ENCODE measurements at places on chromosomes 16 and 17.

DNA sequence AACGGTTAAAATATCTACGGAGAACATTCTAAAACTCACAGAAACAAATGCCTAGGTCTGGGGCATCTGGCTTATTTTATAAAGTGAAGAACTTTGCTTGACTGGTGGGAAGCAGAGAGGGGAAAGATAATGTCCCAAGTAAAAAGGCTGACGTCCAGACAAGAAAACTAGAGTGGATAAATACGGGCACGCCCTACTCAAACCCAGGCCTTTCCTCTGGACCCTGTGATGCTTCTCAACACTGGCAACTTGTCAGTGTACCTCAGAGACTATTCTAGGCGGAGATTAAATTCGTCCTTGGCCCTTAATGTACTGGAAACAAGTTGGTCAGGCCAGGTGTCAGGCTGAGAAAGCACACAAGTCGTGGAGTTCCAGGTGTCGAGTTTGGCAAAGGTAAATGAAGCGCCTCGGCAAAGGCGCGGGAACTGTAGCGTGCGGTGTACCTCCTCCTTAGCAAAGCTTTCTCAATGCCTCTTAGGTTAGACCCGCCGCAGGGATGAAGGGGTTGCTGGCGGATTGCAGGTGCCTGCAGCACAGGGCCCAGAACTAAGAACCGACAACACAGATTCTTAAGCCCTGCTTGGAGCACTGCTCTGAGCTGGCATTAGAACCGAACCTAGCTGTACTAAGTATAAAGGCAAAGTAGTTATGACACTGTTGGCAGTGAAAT is 668 bp upstream of the UNK start:
- DNase-seq: no peak

DNA sequence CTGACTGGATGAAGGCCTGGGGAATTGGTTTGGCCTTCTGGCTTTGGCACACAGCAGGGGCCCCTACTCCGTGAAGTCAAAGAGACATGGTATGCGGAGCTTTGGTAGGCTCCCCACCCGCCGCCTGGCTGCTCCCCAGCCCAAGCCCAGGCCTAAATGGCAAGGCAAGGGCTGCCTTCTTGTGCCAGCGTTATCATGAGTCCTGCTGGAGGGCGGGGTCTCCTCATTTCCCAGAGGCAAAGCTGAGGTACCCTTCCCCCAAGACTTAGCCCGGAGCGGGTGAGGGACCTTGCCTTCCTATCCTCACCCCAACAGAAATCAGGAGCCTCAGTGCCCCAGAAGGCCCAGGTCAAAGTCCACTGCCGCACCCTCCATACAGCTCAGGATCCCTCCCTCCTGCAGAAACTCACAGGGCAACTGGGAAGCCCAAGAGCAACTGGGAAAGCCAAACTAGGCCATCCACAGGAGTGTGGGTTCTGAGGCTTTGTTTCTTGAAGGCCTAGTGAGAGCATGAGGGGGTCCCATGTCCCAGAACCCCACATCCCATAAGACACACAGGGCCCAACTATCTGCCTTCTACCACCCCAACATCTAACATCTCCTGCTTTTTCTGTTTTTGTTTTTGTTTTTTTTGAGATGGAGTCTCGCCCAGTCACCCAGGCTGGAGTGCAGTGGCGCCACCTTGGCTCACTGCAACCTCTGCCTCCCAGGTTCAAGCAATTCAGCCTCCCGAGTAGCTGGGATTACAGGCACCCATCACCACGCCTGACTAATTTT is 9.3 kb downstream of the PGAP3 start:
- DNase-seq: no peak

GRCh38 chr16:4625560-4626159 is 1.0 kb downstream of the MGRN1 start:
- DNase-seq: no peak

GRCh38 chr17:48728232-48729231 is at the start of gene HOXB13:
Gene HOXB13, minus strand, starts transcription at chr17:48728750. Its CDS starts 157 bp downstream, at chr17:48728593.
- no peak for DNase-seq

DNA sequence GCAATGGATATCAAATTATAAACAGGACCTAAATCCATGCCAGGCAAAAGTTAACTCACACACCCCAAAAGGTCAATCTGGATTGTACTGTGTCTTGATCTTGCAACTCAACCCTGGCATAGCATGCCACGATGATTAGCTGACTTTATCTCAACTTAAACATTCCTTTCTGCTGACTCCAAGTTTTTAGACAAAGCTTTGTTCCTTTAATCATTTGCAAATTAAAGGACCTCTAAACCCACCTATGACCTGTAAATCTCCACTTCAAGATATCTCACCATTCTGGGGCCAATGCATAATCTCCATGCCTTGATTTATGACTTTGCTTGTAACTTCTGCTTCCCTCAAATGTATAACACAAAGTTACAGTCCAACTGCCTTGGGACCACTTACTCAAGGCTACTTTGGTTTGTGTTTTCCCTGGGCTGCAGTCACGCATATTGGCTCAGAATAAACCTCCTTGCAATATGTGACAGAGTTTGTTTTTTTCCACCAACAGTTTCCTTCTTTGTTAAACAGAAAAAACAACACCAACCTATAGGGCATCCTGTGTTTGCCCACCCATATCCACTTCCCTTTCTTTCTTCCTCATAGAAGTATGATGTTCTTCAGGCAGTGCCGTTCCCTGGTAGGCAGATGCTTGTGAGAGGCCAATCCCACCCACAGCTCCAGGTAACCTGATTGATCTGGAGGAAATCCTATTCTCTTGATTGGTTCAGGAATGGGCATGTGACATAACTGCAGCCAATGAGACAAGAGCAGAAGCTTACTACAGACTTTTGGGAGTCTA is 390.6 kb upstream of the ERCC4 start:
- no peak for DNase-seq

DNA sequence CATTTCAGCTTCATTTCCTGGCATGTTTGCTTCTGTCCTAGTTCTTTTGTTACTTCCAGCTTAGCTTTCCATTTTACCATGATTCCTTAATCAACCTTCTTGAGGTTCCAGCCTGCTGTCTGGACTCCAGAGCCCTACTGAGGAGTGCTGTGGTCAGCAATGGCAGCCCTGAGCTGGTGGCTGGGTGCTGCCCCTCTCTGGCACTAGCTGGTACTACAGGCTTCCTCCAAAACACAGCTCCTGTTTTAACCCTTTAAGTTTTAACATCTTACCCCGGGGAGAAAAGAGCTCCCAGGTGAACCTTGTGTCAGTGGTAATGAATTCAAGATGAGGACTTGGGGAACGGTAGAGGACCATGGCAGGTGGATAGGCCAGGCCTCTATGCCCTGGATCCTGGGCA is 395.5 kb downstream of the TMEM114 start:
- no peak for DNase-seq

- DNase-seq: no peak
These were observed 9.2 kb upstream of the NF1 start for GRCh38 chr17:31085563-31085962.

GRCh38 chr17:20313891-20314290 is 153.4 kb downstream of the LGALS9B start:
- no peak for DNase-seq

- no peak for DNase-seq
These were observed 34.3 kb downstream of the ASPA start for GRCh38 chr17:3510090-3510489.

- no peak for DNase-seq
These were observed 29.4 kb downstream of the SLC12A3 start for GRCh38 chr16:56894331-56894917.

DNA sequence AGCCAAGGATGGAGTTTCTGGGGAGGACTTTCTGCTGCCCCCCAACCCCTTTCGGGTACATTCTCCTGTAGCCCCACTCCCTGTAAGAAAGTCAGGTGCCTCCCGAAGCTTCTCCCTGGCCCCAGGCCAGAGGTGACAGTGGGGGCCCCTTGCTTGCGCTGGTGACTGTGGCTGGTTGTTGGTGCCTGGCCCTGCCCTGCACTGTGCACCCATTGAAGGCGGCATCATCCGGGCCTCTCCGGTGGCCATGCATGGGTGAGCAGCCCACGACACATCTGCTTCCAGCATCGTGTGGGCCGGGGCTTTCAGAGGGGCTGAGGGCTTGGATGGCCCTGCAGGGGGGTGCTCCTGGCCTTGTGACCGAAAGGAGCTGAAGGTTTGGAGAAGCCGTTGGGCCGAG is 297.0 kb downstream of the SEC14L1 start:
- no peak for DNase-seq

GRCh38 chr17:60969500-60970037 is 291.9 kb downstream of the BCAS3 start:
- no peak for DNase-seq

DNA sequence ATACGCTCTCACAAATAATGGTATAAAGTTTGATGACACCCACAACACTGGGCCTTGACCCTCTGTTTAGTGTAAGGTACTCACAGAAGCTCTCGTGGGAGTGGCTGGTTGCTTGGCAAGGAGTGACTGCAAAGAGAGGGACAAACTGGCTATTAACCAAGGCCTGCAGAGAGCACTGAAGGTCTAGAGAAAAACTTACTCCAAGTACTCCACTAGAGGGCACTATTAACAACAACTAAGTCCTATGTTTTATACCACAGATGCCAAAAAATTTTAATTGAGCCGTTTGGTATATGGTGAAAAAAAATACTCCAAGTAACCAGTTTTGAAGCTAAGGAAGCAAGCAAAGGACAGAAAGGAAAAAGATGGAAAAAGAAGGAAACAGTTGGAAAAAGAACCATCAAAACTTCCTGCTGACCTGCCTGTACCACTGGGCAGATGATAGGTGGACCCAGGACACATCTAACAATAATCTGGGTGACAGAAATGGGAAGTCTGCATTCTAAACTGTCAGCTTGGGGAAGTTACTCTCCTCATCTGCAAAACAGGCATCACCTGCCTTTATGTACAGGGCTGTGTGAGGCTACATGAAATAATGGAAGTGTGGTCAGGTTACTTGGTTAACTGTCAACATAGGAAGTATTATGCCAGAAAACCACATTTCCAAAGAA is 23.2 kb downstream of the DYNC1LI2 start:
- DNase-seq: no peak

GRCh38 chr17:70109497-70109896 is 34.5 kb downstream of the KCNJ16 start:
- no peak for DNase-seq

DNA sequence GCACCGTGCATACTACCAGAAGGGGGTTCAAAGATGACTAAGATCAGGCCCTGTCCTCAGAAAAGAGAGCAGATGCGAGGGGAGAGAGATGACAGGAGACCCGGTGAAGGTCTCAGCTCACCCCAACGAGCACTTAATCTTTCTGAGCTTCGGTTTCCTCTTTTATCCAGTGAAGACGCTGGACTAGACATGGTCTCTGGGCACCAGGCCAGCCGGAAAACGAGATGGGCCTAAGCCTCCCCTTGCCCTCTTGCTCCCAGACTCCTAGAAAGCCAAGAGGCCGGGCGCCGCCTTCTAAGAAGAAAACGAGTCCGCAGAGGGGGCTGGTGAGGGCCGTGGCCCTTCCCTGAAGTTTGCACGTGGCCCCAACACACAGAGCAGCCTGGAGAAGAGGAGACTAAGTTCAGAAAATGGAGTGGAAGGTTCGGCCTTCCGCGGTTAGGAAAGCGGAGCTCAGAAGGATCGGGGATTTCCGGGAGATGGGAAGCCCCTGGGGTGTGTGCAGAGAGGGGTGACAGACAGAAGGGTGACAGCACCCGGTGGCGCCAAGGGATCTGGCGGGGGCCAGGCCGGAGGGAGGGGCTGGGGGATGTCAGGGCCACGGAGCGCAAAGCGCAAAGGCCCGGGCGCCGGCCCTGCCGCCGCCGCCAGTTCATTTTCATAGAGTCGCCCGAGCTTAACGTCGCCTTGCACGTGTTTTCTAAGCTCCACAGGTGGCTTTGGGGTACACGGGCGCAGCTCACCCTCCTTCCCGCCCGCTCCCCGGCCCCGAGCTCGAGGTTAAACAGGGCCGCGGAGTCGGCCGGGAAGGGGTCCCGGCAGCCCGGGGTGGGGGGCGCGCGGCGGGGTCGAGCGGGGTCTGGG is 42.1 kb upstream of the BHLHA9 start:
- DNase-seq: no peak

DNA sequence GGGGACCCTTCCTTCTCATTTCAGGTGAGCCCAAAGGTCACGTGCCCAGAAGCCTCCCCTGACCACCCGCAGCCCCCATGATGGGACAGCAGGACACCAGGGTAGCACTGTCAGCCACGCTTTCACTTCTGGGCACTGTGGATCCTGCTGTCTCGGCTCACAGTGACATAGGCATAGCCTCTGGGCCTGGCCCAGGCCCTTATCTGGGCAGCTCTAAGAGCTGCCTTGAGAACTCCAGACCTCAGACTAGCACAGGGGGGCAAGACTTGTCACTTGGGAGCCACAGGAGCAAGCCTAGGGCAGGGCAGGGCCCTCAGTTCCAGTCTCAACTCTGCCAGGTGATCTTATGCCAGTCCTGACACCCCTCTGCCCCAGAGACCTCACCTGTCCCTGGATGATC is 4.7 kb downstream of the NATD1 start:
- DNase-seq: no peak

DNA sequence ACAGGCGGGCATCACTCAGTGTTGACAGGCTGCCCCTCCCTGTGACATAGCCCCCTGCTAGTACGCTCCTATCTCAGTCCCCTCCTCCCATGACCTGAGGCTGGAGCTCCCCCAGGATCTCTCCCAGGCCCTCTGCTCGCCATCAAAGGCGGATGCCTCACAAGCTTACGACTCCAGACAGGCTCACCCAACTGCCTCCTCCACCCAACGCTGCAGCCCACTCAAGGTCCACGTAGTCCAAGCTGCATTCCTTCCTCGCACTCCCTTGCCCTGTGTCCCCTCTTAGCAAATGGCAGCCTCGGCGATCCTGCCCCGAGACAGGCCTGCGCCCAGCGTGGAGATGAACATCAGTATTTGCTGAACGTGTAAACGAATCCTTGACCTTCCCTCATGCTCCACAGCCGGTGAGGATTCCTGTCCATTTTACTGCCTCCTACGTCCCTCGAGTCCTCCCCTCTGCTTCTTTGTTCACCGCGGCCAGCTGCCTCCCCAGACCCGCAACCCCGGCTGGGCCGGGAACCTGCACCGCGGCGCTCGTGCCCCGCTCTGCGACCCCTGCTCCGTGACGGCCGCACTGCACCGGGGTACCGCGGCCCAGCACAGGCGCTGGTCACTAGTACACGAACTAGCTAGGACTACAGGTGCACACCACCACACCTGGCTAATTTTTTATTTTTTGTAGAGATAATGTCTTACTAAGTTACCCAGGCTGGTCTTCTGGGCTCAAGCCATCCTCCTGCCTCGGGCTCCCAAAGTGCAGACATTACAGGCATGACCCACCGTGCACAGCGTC is 838 bp upstream of the TMEM97 start:
- no peak for DNase-seq
